ENCODE measurements at places on chromosomes 2 and 18.

DNA sequence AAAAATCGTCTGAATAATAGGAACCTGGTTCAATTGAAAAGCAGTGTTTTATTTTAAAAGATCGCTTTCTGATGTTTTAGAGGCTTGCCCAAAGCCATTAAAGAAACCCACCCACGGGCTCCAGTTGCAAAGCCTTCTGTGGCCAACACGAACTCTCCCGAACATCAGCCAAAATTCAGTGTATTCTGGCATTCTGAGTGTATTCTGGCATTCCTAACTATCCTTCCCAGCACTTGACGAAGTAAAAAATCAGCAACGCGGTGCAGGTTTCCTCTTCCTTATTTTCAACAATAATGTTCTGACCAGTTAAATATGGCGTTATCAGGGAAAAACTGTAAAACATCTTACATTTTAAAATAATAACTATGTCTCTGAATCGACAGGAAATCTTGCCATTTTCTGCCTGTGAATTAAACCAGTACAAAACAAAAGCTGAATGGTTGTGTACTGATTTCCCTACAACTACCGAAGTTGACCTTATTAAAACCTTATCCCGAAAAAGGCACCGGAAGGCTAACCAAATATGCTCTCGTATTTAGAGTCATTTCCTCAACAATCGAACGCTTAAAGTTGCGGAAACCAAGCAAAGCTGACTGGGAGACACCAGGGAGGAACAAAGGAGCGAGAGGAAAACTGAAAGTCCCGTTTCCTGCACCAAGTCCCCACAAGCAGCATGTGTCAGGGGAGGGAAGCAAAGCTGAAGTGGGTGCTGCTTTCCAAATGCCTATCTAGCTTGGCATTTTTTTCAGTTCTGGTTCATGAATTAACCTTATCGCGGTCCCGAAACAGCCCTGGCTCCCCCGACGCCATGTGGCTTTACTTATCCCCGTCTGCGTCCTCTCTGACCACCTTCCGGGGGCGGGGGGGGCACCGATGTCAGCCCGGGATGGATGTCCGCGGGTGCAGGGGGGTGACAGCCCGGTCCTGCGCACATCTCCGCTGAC lies 44.3 kb downstream of the ZNF516 start:
- no peak for DNase-seq

GRCh38 chr2:28206762-28207161 lies 185.9 kb upstream of the FOSL2 start:
- DNase-seq: no peak

- DNase-seq: no peak
Measured at GRCh38 chr2:122340246-122340645, 584.8 kb downstream of the TSN start.

GRCh38 chr18:25067275-25068025 lies 284.5 kb downstream of the ZNF521 start:
- DNase-seq: no peak

DNA sequence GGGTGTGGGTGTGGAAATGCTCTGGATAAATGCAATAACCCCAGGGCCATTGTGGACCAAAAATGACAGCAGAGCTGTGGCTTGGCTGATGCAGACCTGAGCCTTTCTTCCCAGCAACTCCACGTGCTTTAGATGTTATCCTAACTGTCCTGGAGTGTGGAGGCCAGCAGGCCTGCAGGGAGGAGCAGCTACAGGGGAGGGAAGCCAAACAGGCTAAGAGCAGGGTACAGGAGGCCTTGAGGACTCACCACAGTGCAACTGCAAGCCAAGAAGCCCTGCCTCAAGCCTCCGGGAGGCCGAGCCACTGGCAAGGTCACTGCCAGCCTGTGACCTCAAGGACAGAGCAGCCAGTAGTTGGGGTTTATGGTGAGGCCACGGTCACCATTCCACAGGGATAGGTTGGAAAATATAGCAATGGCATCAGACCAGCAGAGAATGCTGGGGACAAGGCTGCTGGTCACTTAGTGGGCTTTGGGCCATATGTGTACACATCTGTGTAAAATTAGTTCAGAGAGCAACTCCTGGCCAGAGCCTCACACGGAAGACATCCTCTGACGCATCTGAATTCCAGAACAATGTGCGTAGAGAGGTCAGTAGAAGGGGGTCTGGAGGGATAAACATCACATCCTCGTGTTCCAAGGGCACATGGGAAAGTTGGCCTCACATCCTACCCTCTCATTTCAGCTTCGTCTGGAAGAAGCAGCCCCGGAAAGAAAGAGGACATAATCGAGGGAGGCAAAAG lies 76.2 kb upstream of the UPP2 start:
- DNase-seq: no peak

DNA sequence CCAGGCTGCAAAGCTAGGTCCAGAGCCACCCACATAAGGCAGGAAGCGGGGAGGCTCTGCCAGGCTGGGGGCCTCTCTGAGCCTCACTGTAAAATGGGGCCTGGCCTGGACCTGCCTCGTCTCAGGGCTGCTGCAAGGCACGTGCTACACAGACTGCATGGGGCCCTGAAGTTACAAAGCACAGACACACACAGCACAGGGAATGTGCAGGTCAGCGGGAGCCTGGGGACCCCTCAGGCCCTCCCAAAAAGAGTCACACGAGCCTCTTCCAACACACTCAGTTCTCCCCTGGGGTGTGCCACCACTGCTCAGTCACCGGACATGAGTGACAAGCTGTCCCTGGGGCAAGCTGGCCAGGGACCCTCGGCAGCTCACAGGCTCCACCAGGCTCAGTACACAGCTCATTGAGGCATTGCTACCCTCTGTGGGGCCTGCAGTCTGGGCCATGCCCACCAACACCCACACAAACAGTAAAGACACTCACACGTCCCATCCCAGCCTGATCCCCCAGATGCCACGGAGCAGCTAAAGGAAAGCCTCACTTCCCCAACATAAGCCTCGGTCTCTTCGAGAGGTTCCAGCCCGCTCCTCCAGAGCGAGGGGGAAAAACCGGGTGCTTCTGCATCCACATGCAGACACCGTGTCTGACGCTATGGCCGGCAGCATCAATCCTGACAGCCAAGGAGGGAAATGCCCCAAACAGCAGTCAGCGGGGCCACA lies 33.7 kb downstream of the BOK start:
- DNase-seq: no peak

- DNase-seq: no peak
Measured at GRCh38 chr18:65768120-65768778, 17.4 kb downstream of the CDH7 start.

GRCh38 chr2:233700028-233700635 lies 7.4 kb downstream of the UGT1A6 start:
- DNase-seq: no peak

GRCh38 chr18:70659036-70659925 lies 370.4 kb downstream of the SOCS6 start:
- DNase-seq: no peak

DNA sequence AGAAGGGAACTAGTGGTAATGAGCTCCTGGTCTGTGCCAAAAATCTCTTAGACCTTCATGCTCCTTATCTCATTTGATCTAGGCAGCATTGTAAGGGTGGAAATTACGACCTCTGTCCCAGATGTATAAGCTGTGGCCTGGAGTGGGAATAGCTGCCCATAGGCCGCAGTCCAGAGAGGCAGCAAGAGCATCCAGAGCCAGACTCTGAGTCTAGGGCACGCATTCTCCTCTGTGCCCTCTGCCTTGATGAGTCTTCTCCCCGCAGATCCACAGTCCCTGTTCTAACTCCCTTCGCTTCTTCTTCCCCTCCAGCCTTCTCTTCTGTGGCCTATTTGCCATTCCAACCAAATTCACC lies 304.6 kb downstream of the MYCN start:
- DNase-seq: no peak

DNA sequence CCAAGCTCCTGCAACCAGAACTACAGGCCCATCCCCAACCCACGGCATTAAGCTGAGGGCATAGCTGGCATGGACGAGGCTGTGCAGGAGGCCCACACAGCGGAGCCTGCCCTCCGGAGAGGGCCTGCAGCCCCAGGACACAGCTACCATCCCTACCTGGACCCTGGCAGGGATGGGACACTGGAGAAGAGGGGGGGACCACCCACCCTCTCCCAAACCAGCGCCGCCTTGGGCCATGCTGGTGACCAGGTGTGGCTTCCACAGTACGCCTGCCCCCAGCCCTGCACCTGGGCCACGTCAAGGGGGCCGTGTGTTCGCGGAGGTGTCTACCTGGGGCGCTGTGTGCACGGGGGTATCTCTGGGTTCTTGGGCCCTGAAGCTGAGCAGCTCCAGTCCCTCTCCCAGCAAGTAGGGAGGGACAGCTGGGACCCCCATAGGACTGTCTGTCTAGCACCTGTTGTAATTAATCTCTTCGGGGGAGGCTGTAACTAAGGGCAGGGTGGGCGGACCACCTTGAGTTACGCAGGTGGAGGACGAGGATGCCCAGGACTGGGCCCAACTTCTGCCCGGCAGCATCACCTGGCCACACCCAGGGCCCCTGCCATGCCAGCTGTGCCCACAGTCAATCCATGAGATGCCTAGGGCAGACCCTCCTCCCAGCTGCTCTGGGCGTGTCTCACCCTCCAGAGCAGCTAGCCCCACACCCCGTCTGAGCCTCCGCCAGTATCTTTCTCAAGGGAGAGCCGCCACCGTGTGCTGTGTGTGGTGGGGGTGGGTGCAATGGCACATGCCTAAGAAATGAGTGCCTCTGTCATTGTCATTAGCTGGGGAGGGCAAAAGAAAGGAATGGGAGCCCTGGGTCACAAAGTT lies 18.3 kb downstream of the HS6ST1 start:
- no peak for DNase-seq

GRCh38 chr2:174965992-174966744 lies 39.0 kb downstream of the CHN1 start:
- DNase-seq: no peak

DNA sequence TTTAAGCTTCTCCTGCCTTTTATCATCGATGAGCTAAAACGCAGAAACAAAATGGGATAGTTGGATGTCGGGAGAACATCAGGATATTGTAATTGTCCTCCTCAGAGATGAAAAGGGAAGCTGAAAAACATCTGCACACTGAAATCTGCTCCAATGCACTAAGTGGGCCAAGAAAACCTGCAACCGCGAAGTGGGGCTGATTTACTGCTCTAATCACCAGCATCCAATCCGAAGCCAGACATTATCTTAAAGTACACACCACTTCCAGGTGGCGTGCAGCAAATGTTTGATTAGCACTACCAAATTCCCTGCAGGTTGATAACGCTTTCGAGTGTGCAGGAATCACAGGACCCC lies 230.3 kb upstream of the SLC14A2 start:
- no peak for DNase-seq

DNA sequence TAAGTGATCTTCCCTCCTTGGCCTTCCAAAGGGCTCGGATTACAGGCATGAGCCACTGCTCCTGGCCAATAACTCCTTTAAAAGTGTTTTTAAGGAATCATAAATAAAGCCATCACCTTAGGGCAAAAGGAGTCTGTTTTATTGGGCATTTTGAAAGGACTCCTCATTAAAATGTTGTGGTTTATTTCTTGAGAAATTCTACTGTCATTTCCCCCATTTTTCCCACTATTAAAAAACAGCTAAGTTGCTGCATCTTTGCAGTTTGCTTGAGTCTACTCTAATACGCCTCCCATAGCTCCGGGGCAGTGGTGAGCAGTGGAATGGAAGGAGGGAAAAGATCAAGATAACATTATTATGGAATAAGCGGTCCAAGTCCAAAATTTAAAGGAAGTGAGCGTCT lies 293.2 kb downstream of the PIEZO2 start:
- DNase-seq: no peak

GRCh38 chr2:60066096-60066839 lies 487.2 kb downstream of the BCL11A start:
- DNase-seq: no peak

DNA sequence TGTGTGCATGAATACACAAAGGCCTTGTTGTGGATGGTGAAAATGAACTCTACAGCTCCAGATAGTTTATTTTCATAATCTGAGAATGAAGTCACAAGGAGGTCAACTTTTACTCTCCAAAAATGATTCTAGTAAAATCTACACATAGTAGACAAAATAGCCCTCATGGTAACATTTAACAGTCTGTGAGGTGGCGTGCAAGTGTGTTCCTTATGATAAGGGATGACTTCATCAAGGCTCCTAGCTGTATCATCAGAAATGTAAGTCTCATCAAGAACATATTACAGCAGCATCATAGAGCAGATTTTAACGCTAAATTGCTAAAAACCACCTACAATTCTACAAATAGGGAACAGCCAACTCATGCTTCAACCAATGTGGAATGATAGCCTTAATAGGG lies 72.3 kb upstream of the RIOK3 start:
- DNase-seq: no peak

GRCh38 chr2:28976584-28976983 lies 4.5 kb upstream of the TOGARAM2 start:
- DNase-seq: no peak

GRCh38 chr2:98134172-98135005 lies 47.4 kb downstream of the VWA3B start:
- DNase-seq: no peak

- DNase-seq: no peak
Measured at GRCh38 chr2:201191132-201191875, 8.4 kb downstream of the CASP10 start.

All from stimulated activated CD4-positive, alpha-beta T cell treated with anti-CD3 and anti-CD28 coated beads, Interleukin-1b, Interleukin-23, amount 100 ng/mL, for 1 hour (primary cell).